Bronchus fibroblast of lung (primary cell): ENCODE measurements at places on chromosomes 6 and 20. TPM values are rescaled to one million over a fixed set of nuclear protein-coding genes. Genes with fewer than 3 reads are reported as not detected.

Gene GLYATL3
- not detected in 2 replicates for total RNA-seq

Gene NOTCH4
- total RNA-seq = 2.0 and 2.5 TPM in 2 replicates

Gene RAD21L1
- total RNA-seq = not detected in 2 replicates

Gene BTN1A1
- not detected in 2 replicates for total RNA-seq

Gene CD24
- total RNA-seq = 0.17 and 0.59 TPM in 2 replicates

Gene MOCS1
- 10.3 and 11.3 TPM in 2 replicates for total RNA-seq

Gene SNPH
- total RNA-seq = 6.4 and 6.7 TPM in 2 replicates

Gene RCAN2
- total RNA-seq = 1.5 and 2.0 TPM in 2 replicates

Gene DUSP15
- total RNA-seq = 0.30 TPM in 1 of 2 replicates, not detected in the other

Gene LGSN
- total RNA-seq = not detected in 2 replicates

Gene CDSN
- not detected in 2 replicates for total RNA-seq

Gene METTL24
- not detected in 2 replicates for total RNA-seq

Gene EYA2
- 0.74 and 1.0 TPM in 2 replicates for total RNA-seq

Gene NKX2-4
- total RNA-seq = not detected in 2 replicates

Gene VARS2
- 23.0 and 25.9 TPM in 2 replicates for total RNA-seq

Gene COL9A3
- total RNA-seq = 2.7 and 3.0 TPM in 2 replicates

Gene ZFP64
- 23.5 and 27.9 TPM in 2 replicates for total RNA-seq

Gene BPIFB2
- total RNA-seq = not detected in 2 replicates

Gene KCNK15
- total RNA-seq = not detected in 2 replicates

Gene GNL1
- 28.7 and 42.5 TPM in 2 replicates for total RNA-seq

Gene FAM209B
- total RNA-seq = not detected in 2 replicates

Gene IYD
- total RNA-seq = not detected in 2 replicates

Gene RFX6
- not detected in 2 replicates for total RNA-seq

Gene ZNF335
- total RNA-seq = 11.1 and 12.1 TPM in 2 replicates

Gene NRSN1
- total RNA-seq = not detected in 2 replicates

Gene TMEM63B
- 16.5 and 18.8 TPM in 2 replicates for total RNA-seq

Gene SLC13A3
- 3.3 and 6.1 TPM in 2 replicates for total RNA-seq

Gene CFAP206
- 0.15 and 0.17 TPM in 2 replicates for total RNA-seq

Gene ATP6V1G2
- total RNA-seq = 1.2 and 2.7 TPM in 2 replicates

Gene PSMB8
- total RNA-seq = 24.9 and 26.2 TPM in 2 replicates

Gene PEX7
- 10.8 and 11.6 TPM in 2 replicates for total RNA-seq

Gene OPRM1
- not detected in 2 replicates for total RNA-seq

Gene PLG
- not detected in 2 replicates for total RNA-seq

Gene PLCB4
- total RNA-seq = 1.3 and 1.8 TPM in 2 replicates

Gene OR2B6
- not detected in 2 replicates for total RNA-seq

Gene HCRTR2
- 0.17 TPM in 1 of 2 replicates, not detected in the other for total RNA-seq

Gene ZNF165
- 0.34 and 0.45 TPM in 2 replicates for total RNA-seq

Gene AKAP12
- 43.4 and 54.5 TPM in 2 replicates for total RNA-seq

Gene RSPH4A
- total RNA-seq = 0.17 TPM in 1 of 2 replicates, not detected in the other

Gene ZSCAN31
- 0.84 and 0.89 TPM in 2 replicates for total RNA-seq

Gene ETV7
- 0.30 TPM in 1 of 2 replicates, not detected in the other for total RNA-seq

Gene DEFB124
- total RNA-seq = not detected in 2 replicates

Gene RAET1L
- total RNA-seq = not detected in 2 replicates

Gene SPTLC3
- total RNA-seq = 4.8 and 6.6 TPM in 2 replicates
